RPMI8226 (cell line): ENCODE measurements at places on chromosomes 1 and 21.

- DNase-seq, result peak; percentile 77
These were observed 28.6 kb downstream of the KIF26B start for GRCh38 chr1:245183429-245183828.

- DNase-seq, result no peak
These were observed 213.8 kb downstream of the GRIK1 start for GRCh38 chr21:29726044-29726443.

DNA sequence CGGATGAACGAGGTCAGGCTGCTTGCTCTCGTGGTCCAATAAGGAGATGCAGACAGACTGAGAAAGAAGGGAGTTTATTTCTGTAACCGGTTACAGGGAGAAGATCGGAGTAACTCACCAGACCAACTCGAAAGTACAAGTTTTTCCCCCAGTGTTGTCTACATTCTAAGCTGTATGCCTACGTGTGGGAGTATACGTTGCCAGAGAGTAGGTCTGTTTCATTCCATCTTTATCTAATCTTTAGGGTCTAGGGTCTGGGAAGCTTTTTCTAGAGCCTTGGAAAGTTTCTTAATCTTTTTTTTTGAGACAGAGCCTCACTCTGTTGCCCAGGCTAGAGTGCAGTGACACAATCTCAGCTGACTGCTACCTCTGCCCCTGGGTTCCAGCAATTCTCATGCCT, 4.7 kb upstream of the PADI1 start:
- no peak for DNase-seq

DNA sequence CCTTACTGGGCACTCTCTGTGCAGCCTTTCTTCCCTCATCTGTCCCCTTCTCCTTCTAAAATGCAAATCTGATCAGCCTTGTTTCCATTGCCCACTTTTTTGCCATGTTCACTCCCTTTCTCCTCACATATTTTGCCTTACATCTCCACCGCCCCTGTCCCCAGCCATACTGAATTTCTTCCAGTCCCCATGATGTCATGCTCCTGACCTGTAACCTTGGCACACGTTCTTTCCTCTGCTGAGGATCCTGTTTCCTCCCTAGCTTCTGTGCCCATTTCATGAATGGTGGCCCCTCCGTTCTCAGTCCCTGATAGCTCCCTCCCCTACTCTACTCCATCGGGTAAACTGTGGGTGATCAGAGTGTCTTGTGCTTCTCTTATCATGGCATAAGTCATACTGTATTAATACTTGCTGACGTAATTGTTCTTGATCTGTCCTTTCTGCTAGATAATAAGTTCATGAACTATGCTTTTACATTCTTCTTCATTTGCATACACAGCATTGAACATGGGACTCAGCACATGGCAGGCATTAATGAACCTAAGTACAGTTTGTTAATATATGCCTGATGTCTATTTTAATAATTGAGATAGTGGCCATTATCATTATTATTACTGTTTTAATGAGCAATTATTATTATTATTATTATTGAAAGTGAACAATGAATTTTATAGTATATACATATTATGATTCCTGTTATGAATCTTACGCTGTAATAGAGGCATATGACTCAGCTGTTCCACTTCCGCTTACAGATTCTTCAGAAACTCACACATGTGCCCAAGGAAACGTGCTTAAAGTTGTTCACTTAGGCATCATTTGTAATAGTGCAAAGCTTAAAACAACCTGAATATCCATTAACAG, 28.5 kb downstream of the MAP3K21 start:
- no peak for DNase-seq

GRCh38 chr21:38714999-38715398, 90.7 kb upstream of the ETS2 start:
- no peak for DNase-seq

DNA sequence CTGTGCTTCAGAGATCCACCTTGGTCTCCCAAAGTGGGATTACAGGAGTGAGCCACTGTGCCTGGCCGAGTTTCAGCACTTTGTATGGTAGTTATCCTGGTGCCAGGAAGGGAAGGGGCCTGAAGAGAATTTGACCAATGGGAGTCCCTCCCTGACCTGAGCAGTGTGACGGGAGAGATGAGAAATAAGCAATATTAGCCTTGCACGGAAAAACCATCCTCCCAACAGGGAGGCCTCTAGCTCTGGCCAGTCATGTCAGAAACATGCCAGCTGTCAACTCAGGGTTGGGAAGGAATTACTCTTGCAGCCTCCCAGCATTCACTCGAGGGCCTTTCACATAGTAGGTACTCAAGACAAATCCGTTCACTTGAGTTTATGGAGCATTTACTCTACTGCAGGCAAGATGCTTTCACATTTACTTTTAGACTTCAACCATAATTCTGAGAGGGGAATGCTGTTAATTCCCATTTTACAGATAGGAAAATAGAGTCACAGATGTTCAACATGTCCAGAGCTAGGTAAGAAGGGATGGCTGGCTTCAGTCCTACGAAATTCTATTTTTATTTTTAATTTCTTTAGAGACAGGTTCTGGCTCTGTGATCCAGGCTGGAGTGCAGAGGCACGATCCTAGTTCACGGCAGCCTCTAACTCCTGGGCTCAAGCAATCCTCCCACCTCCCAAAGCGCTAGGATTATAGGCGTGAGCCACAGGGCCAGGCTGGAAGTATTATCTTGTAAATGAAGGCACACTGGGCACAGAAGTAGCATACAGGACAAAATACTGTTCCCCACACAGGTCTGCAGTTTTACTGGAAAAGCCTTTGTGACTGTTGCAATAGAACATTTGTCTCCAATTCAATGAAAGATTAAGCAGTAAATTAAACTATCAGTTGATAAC, 3.2 kb upstream of the ATP13A2 start:
- DNase-seq, result no peak

DNA sequence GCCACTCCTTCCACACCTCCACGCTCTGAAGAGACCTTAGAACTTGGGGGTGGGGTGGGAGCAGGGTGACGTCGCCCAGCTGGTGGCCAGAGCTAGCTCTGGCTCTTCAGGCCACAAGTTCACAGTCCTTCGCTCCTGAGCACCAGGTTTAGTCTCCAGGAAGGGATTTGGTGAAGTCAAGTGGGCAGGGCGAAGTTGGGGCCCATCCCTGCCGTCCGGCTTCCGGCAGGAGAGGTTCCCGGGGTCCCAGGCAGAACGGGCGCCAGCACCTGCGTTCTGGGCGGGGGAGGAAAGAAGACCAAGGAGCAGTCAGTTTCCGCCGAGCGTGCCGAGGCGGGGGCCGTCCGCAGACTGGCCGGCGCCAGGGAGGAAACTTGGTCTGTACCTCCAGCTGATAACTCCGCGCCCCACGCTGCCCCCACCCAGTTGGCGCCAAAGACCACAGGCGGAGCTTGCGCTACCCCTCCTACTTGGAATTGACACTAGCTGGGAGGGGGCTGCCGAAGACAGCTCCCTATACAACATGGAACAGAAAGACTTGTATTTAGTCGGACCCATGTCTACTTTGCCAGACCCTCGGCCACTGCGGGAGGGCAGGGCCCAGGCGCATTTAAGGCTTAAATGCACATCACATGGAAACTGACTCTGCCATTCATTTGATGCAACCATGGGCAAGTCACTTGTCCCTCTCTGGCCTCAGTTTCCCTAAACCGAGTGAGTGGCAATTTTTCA, 995 bp downstream of the ID3 start:
- DNase-seq, result no peak

DNA sequence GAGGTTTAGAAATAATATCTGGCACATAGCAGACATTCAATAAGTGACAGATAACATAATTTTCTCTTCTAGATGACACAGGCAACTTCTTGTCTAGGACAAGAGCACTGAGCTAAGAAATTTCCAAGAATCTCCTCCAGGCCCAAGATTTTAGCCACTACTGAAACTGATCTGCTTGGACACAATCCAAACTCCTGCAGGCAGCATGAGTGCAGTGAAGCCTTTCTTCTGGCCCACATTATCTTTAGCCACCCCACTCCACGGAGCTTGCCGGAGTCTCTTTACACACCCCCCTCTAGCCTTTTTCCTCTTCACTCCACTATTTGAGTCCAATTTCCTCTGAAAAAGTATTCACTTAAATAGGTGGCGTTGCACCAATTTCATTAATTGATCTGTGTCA, 142.9 kb upstream of the DUSP10 start:
- DNase-seq, result no peak

GRCh38 chr1:9340864-9341263, 48.2 kb downstream of the SPSB1 start:
- DNase-seq, result no peak

DNA sequence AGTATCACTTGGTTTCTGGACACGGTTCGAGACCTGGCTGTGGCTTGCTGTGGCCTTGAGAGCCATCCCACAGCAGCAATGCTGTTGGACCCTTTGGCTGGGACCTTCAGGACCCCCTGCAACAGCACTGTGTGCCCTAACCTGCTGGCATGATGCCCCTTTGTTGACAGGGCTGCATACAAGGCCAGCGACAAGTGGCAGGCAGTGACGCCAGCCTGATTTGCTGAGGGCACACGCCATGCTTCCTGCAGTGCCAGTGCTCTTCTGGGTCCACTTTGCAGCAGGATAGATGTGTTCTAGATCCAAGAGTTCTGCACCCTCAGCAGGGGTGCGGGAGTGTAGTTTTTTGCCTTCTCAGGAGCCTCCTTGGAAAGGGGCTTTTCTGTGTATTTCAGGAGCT, 32.8 kb downstream of the COQ8A start:
- DNase-seq, result no peak

- DNase-seq, result peak; percentile 87
These were observed 25.3 kb upstream of the ETV3 start for GRCh38 chr1:157163273-157164127.

- no peak for DNase-seq
These were observed 572.7 kb downstream of the AJAP1 start for GRCh38 chr1:5227114-5227513.

DNA sequence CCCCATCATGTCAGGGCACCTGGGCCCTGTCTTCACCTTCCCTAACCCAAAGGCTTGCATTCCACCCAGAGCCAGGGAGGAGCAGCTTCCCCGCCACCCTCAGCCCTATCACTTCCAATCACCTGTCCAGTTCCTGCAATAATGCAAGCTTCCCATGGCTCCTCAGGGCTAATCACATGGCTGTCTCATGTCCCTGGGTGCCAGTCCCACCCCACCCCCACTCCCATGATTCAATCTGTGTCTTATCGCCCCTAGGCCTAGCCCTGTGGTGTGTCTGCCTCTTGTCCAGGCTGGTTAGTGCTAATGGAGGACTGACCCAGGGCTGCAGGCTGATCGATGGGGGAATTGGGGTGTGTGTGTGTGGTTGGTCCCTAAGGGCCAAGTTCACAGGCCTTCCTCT, 11.0 kb upstream of the PEAR1 start:
- no peak for DNase-seq

DNA sequence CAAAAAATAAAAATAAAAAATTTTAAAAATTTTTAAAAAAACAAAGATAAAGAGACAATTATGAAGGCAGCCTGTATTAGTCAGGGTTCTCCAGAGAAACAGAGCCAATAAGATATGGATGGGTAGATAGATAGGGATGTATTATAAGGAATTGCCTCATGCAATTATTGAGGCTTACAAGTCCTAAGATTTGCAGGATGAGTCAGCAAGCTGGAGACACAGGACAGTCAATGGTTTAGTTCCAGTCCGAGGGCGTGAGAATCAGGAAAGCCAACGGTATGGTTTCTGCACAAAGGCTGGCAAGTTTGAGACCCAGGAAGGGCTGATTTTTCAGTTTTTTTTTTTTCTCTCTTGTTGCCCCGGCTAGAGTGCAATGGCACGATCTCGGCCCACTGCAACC, 24.1 kb upstream of the EIF4G3 start:
- no peak for DNase-seq

DNA sequence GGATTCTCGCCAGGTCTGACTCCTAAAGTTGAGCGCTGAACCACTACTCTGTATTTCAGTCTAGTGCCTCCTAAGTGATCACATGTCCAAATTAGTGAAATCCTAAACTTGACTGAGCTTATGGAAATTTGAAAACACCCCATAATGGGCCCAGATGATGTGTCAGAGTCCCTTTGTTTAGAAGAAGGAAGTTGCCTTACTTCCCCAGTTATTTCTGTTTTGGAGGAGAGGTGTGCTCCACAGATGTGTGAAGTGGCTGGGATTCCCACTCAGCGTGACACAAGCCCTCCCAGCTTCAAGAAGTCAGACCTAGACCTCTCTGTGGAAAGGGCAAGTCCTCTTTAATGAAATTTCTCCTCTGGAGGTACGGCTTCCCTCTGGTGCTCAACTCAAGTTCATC, 188.8 kb downstream of the TTLL7 start:
- DNase-seq, result no peak

DNA sequence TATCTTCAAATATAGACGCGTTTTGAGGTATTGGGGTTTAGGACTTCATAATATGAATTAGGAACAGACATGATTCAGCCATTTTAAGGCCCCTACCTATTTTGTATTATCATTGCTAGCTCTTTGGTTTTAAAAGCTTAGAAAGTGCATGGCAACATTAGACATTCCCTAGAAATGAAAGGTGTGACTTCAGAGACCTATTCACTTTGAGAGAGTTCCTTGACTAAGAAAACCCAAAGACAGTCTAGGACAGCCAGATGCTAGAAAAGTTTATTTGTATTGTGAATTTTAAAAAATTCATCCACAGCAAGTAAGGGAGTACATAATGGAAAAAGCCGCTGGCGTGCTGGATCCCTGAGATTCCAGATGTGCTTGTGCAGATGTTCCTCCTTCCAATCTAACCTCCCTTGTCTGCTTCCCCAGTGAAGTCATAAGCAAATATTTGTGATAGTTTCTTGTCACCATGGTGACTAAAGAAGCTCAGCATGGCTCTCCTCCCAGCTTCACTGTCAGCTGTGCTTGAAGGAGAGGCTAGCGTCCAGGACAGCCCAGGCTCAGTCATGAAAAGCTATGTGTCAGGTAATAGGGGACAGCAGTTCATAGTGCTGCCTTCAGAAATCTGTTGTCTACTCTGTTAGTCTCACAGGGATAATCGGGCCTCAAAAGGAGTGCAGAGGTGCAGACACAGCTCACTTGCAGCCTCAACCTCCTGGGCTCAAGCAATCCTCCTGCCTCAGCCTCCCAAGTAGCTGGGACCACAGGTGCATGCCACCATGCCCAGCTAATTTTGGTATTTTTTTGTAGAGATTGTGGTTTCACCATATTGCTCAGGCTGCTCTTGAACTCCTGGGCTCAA, 34.8 kb downstream of the KPNA6 start:
- no peak for DNase-seq

GRCh38 chr1:166080967-166081870, 85.6 kb downstream of the FAM78B start:
- DNase-seq, result no peak

DNA sequence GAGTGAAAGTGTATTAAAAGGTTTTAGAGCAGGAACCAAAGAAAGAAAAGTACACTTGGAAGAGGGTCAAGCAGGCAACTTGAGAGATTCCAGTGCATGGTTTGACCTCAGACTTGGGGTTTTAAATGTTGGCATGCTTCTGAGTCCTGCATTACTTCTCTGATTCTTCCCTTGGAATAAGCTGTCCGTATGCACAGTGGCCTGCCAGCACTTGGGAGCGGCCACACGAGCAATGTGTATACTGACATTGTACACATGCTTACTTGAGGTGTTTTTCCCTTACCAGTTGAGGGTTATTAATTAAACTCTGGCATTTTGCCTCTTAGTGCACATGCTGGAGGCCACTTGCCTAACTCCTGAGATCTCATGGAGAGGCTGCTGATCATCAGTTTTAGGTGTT, 786.6 kb upstream of the RGS18 start:
- DNase-seq, result no peak

- no peak for DNase-seq
These were observed 42.9 kb downstream of the SEC22B start for GRCh38 chr1:120133228-120133927.

GRCh38 chr1:207893737-207894582, 17.0 kb downstream of the CD34 start:
- DNase-seq, result no peak

GRCh38 chr1:16302709-16303627, 49.3 kb downstream of the FBXO42 start:
- DNase-seq, result no peak

- DNase-seq, result no peak
These were observed 21.5 kb upstream of the SDC3 start for GRCh38 chr1:30929944-30930525.
